ENCODE measurements at places on chromosomes 6 and 20.

DNA sequence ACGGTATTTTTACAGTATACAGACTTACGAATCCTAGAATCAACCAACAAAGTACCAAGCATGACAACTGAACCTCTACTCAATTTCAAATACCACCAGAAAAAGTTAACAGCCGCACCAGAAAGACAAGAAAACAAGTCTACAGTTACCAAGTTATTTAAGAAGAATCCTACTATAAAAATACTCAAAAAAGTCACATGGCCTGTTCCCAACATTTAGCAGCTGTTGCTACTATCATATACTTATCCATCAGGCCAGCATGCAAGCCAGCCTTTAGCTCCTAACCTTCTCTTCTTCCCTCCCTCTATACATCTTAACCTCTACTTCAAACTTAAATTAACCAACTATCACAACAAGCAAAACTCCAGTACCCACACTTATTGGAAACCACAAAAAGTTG lies 1.9 kb downstream of the SYNCRIP start:
- no peak for DNase-seq

DNA sequence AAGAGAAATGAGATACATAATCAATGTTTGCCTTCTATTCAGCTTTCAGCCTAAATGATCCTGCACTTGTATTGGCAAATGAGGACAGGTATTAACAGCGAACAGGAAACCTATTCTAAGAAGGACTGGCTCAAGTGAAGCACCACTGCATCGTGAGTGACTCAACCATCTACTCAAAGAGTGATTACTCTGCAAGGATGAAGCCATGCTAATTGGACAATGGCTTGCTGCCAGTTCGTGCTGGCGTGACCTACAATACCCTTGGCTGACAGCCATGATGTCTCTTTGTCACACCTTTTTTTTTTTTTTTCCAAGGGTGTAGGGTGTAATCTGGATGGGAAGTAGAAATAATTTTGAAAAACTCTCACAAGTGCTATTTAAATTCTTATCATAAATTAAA lies 104.9 kb downstream of the GJA10 start:
- DNase-seq = no peak

- no peak for DNase-seq
Observed at GRCh38 chr6:42113936-42114636, 28.3 kb downstream of the C6orf132 start.

DNA sequence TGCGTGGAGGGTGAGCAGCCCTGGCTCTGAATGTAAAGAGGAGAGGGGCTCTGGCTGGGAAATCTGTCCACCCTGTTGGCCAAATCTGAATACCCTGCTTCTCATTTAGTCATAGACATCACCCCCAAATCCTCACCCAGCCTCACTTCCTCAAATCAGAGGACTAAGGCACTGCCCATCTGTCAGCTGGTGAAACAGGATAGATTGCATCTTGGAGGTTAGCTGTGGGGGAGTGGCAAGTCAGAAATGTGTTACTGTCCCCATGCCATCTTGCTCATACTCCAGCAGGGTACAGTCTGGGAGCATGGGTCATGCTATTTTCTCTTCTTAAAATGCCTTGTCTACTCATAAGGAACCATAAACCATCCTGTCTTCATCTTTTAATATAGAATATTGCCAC lies 9.5 kb upstream of the DTNBP1 start:
- DNase-seq = no peak

- no peak for DNase-seq
Observed at GRCh38 chr20:1370548-1371110, 22.2 kb downstream of the FKBP1A start.

Measured in activated B cell treated with CpG ODN at 0.5 μM for 24 hours (primary cell).